Stimulated activated CD8-positive, alpha-beta memory T cell treated with anti-CD3 and anti-CD28 coated beads, Interleukin-4, amount 100 ng/mL, for 1 hour (primary cell): ENCODE measurements at places on chromosomes 7 and 10.

DNA sequence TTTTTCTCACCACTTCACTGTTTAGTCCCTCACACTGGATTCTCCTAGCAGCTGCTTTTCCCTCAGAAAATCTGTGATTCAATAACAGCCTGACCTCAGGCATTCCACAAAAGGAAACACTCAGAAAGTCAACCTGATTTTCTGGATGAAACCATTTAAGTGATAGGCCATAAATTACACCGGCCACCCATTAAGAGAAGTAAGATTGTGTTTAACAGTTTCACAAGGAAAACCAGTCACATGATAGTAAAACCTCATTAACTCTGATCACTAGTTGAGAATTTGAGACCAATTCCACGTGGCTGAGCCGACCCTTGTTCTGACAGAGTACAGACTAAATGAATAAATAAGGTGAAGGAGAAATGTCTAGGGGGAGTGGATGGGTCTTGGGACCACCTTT, 7.7 kb downstream of the GRM8 start:
- DNase-seq: no peak

DNA sequence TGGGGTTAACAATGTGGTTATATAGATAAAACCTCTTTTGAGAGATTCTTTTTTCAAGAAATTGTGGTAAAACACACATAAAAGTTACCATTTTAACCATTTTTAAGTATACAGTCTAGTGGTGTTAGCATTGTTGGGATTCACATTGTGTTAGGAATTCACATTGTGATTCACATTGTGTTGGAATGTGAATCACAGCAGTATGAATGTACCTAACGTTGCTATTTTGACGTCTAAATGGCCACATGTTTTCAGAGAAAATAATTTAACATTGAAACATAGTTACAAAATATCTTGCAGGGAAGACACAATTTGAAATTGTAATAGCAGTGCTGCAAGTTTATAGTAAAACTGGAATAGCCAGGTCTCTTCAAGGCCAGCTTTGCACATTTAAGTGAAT, 129.0 kb downstream of the BICC1 start:
- no peak for DNase-seq

- DNase-seq: no peak
Observed at GRCh38 chr10:116082762-116083161, 190.2 kb downstream of the GFRA1 start.

DNA sequence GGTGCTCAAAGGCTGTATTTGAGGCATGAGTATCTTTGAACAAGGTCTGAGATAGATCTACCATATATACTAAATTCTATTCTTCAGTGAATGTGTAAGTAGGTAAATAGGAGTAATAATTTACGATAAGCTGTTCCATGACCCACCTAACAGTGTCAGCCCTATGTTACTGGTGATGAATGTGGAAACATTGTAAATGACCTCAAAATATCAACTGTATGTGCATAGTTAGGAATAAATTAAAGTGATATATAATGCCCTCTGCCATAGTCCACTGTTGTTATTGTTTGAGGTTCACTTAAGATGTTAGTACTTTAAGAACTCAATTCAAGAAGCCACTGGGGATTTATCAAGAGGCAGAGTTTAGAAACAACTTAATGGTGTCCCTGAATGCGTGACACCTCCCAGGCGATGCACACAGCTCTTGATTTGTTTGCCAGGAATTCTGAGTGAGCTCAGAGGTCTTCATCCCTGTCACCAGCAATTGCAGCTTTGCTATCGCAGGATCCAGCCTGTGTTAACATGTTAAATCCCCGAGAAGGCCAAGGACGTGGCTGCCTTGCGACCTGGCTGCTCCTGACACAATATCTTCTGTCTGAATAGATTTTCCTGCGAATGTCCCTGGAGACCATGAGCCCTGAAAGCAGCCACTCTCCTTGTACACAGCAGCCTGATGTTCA, 104.9 kb downstream of the KLF6 start:
- DNase-seq: no peak

DNA sequence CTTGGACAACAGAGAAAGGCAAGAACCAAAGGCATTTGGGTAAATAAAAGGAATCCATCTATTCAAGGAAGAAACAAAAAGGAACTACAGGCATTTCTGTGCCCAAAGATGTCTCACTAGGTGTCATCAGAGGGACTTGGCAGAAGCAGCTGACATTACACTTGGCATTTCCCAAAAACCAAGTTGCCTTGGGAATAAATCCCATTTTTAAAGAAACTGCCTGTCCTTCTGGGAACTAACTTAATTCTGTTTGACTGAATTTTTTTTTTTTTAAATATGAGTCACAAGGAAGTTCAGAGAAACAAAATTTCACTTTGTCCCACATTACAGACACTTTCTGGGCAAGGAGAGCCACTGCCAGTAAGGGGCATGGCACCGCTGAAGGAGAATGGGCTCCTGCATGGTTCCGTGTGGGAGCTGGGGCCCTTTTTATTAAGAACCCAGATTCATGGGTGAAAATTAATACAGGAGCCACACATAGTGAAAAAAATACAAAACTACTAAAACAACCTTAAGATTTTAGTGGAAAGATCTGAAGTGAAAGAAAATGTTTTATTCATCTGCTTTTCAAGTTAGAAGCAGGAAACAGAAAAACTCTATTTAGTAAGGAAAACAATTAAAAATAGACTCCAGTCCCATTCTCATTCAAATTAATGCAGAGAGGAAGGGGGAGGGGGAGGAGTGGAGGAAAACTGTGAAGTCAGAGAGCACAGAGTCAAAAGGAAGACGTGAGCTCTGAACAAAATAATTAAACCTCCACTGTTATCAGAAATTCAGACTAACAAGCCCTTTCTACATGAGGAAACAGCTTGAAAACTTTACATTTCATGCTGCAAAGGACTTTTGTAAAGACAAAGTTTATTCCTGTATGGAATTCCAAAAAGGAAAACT, 118.4 kb upstream of the PDLIM1 start:
- DNase-seq: no peak

DNA sequence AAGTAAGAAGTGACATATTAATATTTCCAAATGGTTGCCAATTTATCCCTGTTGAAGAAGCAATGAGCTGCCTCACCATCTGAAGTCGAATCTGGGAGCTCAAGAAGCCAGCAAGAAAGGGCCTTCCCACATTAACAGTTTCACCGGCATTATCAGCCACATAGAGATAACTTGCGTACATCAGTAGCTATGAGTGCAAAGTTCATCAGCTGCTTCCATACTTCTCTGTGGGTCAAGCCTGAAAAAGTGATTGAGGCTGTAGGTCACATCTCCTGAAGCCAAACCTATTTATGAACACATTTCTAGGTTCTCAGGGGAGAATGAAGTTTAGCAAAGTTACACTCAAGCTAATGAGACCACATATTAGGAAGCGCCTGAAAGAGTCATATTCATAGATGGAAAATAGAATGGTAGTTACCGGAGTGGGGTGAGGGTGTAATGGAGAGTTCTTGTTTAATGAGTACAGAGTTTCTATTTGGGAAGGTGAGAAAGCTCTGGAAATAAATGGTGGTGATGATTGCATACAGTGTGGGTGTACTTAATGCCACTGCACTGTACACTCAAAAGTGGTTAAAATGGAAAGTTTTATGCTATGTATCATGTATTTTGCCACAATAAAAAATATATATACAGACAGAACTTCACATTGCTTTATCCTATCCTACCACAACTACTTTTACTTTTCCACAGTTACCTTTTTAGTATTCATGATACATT, 189.3 kb upstream of the SP4 start:
- DNase-seq: no peak

GRCh38 chr10:103931603-103932002, 13.6 kb upstream of the STN1 start:
- DNase-seq: no peak

DNA sequence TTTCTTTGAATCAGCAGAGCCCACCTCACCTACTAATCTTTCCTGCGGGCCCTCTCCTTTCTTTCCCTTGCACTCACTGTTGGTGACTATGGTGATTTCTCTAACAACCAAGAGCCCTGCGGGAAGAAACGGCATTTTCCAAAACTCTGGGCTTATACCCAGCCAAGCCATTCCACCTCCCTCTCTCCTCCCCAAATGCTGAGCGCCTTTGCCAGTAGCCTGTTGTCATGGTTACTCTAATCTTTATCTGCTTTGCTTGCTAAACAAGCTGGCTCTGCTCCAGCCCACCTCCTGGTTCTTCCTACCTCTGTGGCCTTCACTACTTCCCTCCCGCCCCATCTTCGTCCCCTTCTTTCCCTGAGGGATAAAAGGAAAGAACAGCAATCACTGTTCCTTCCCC, 86.7 kb downstream of the DGKI start:
- DNase-seq: no peak

GRCh38 chr7:23021596-23021995, 7.7 kb upstream of the HYCC1 start:
- DNase-seq: no peak

- no peak for DNase-seq
Observed at GRCh38 chr7:158374146-158374545, 213.5 kb downstream of the PTPRN2 start.

DNA sequence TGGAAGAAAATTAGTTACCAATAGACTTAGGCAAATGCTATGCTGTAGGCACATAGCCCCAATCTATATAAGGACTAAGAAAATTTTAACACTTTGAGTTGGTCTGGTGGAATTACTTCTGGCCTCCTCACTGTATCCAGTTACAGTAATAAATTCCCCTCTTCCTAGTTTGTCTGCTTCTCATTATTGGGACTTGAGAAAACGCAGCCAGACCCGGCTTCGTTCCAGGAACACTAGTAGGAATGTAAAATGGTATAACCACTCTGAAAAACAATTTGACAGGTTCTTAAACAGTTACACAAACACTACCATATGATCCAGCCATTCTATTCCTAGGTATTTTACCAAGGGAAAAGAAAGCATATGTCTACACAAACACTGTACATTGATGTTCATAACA, 150.2 kb downstream of the VPS50 start:
- no peak for DNase-seq

DNA sequence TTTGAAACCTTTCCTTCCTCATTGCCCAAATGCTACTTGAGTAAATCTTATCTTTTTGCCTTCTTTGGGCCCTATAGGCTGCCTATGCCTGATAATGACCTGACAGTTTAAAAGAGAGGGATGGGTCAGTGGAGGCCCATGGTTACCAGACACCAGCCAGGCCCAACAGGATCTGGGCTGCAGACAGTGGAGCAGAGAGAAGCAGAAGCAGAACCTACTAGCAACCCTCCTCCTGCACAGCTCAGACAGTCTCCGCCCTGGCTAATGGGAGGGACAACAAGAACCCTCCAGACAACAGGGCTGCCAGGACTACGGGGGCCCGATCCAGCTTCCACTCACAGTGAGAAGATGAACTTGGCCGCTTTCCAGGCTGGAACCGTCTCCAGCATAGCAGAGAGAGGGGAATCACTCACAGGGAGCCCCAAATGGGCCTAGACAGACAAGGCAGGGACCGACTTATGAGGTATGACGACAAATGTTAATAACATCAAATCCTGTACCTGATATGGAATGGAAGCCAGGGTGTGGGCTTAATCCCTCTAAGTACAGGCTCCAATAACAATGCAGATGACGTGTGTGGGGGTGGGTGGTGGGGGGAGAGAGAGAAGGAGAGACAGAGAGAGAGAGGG, 31.7 kb upstream of the DGKI start:
- no peak for DNase-seq

GRCh38 chr7:92357260-92357659, 90.0 kb upstream of the GATAD1 start:
- no peak for DNase-seq

DNA sequence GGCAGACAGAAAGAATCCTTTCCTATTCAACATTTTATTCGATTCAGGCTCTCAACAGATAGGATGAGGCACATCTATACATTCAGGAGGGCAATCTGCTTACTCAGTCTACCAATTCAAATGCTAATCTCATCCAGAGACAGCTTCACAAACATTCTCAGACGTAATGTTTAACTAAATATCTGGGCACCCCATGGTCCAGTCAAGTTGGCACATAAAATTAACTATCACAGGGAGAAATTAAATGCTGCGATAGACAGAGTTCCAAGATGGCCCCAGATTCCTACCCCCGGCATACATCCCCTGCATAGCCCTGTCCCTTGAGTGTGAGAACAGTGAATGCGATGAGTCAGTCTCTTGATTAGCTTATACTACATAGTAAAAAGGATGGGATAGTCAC, 184.3 kb downstream of the FGFR2 start:
- no peak for DNase-seq

GRCh38 chr10:51196508-51197175, 122.4 kb downstream of the PRKG1 start:
- DNase-seq: no peak

DNA sequence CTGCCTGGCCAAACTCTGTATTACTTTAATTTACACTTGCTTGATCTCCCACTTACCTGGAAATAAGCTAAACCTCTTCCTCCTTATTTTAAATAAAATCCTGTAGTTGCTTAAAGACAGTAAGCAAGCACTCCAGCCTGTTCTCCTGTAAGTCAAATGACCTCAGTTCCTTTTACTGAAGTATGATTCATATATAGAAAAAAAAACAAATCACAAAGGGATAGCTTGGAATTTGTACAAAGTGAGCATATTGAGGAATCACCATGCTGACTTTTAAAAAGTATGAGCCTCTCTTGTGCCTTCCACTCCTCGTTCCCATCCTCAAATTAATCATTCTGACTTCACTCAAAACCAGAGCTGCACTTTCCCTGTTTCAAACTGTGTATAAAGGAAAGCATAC, 52.0 kb downstream of the C10orf90 start:
- DNase-seq: no peak

DNA sequence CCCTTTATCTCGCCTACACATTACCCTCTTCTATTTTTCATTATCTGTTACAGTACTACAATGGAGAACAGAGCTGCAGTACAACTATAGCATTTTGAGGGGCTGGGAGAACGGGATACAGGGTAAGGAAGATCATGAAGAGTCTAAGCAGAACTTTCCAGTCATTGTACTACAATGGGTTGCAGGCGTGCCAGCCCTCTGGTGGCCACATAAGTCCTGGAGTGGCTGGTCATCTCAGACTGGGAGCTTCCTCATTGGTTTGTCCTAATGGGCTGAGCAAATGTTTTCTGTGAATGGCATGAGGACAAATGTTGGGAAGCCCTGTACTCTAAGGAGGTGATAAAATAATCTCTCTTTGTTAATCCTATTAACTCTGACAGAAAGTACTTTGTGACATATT, 33.0 kb downstream of the TMEM106B start:
- no peak for DNase-seq

- no peak for DNase-seq
Observed at GRCh38 chr10:126207313-126207771, 180.9 kb downstream of the ADAM12 start.

GRCh38 chr7:151472644-151473380, 32.9 kb upstream of the CRYGN start:
- no peak for DNase-seq

DNA sequence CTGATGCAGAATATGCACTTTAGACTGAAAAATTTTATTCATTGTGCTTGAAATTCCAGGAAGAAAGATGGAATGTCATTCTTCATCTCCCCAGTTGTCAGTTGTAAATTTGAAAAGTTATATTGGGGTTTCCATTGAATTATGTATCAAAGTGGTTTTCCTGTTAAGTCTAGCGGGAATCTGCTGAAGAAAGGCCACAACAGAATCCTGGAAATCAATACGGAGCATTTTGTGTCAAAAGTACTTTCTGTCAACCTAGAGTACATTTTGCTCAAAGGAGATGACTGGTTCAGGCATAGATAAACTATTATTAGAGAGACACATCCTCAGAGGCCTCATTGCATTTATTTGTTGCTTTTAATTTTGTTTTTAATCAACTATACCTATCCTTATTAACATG, 538.2 kb upstream of the SEMA3D start:
- no peak for DNase-seq

- DNase-seq: no peak
Observed at GRCh38 chr7:74006032-74006431, 21.9 kb upstream of the ELN start.

GRCh38 chr10:12583891-12584595, 234.7 kb downstream of the CAMK1D start:
- no peak for DNase-seq
